ENCODE measurements at places on chromosomes 11 and 22. TPM values are rescaled to one million over a fixed set of nuclear protein-coding genes. Genes with fewer than 3 reads are reported as not detected.

NXPE4 gene
- not detected for total RNA-seq

WNT7B gene
- total RNA-seq, result 3.7 TPM

SLC22A9 gene
- total RNA-seq, result 4.4 TPM

OR5A1 gene
- not detected for total RNA-seq

APOBEC3G gene
- total RNA-seq, result 1.4 TPM

THY1 gene
- total RNA-seq, result 441 TPM

KREMEN1 gene
- total RNA-seq, result 17.1 TPM

ZNF280A gene
- total RNA-seq, result not detected
